ENCODE measurements at places on chromosomes 3 and 15. TPM values are rescaled to one million over a fixed set of nuclear protein-coding genes. Genes with fewer than 3 reads are reported as not detected.

GRCh38 chr3:61537366-61537765 lies 24.0 kb upstream of the PTPRG start:
- DNase-seq, result peak; percentile 65

GRCh38 chr3:138081371-138082084 lies 33.9 kb downstream of the DZIP1L start:
- no peak for DNase-seq

The C15orf39 gene
- polyA plus RNA-seq, result 5.7 TPM

The CLK3 gene
- polyA plus RNA-seq, result 54.1 TPM

GRCh38 chr3:4849136-4849535 lies 130.1 kb upstream of the BHLHE40 start:
- DNase-seq, result no peak

The SLC2A2 gene
- polyA plus RNA-seq, result 31.0 TPM

All from kidney (tissue), 22 donors.